ENCODE measurements at places on chromosomes 7 and 10.

DNA sequence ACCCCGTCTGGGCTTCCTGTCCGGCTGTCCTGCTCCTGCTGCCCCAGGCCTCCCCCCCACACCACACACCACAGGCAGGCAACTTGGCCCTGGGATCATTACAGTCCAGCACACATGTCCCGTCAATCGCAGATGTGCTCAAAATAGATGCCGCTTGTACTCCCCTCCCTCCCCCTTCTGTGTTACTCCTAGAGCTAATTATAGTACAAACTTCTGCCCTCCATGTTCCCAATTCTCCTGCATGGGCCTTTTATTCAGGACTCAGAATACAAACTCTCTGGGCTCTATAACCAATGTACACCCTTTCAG lies at the start of gene SYNPO2L:
Gene SYNPO2L (minus strand): TSS at position 40 of the 309 bp plus-strand sequence. CDS start 107 bp downstream, outside the sequence.
- no peak for DNase-seq

GRCh38 chr7:6393667-6394056 lies 54.1 kb downstream of the DAGLB start:
- no peak for DNase-seq

DNA sequence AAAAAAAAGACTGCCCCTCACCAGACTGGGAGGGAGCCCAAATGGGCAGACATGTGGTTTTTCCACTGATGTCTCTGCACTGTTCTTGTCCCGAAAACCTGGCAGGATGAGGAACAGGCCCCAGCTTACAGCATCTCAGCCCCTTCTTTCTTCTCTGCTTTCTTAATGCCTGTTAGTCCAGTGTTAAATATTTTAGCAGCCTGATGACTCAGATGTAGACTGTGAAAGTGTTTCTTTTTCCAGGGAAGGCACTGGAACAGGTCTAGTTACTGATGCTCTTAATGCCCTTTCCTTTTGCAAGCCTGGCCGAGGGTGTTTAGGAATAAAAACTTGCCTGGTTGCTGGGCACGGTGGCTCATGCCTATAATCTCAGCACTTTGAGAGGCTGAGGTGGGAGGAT lies 107.7 kb downstream of the TACC2 start:
- no peak for DNase-seq

GRCh38 chr10:113858541-113858940 lies 4.1 kb downstream of the NHLRC2 start:
- no peak for DNase-seq

GRCh38 chr10:101693651-101693977 lies 1.4 kb downstream of the FBXW4 start:
- no peak for DNase-seq

GRCh38 chr10:50529660-50530059 lies 94.1 kb downstream of the SGMS1 start:
- no peak for DNase-seq

DNA sequence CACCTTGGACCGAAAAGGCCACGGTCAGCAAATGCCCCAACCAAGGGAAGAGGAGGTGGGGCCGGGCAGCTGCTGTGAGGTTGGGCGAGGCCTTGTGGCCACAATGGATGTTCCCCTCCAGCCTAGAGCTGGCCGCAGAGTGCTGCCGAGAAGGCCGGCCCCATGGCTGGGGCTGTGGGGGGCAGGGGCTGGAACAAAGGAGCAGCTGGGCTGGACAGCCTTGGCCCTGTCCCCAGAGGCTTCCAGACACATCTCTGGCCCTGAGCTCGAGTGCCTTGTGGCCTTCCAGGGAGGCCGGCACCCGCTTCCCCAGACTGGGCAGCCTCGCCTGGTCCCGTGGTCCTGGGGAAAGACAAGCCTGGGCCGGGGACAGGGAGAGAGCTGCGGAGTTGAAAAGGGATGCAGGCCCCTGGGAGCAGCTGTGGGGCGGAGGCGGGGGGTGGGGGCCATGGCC lies 88.0 kb downstream of the PDGFA start:
- no peak for DNase-seq

DNA sequence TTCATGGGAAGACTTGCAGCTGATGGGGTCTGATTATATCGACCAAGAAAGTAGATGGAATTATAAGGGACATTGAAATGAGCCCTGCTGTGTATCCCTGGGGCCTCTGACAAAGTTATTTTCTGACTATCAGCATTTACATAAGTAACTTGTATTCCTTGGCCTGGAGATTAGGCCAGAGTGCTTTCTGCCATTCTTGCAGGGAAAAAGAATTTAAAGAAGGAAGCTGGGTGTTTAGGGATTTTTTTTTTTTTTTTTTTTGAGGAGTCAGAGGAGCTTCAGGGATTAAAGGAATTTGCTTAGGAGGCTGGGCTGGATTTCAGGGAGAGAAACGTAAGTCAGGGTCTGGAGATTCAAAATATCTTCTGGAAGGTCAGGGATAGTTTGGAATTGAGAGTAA lies 4.6 kb downstream of the SPAM1 start:
- DNase-seq, result no peak

- DNase-seq, result no peak
Measured at GRCh38 chr10:132939957-132940790, 2.2 kb downstream of the CFAP46 start.

DNA sequence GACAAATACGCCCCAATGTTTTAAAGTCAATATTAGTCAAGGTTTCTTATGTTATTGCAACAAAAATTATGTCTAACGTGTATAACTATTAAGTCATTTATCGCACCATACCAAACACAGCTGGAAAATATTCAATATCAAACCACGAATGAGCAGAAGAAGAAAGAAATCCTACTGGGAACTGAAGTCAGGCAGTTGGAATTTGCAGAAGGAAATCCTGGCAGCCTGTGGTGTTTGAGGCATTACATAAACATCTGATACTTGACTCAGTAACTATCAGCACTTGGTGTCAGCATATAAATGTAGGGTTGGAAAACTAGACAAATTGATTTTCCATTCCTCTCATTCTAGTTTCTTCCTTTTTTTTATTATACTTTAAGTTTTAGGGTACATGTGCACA lies 83.4 kb upstream of the NUPR2 start:
- no peak for DNase-seq

DNA sequence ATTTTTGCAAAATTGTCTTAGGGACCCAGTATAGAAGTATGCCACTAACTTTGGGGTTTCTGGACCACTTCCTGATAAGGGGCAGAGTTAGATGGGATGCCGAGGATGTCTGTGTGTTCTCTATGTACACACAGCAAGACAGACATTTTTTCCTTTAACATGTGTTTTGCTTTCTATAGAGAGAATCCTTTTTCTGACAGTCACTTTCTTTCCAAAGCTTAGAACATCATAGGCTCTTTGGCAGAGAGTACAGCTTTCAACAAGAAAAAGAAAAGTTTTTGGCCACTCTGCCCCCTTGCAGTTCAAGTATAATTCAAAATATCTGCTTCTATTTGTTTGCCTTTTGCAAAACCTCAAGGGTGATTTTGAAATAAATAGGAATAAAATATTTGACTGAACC lies 44.1 kb downstream of the PAPSS2 start:
- DNase-seq, result no peak

GRCh38 chr7:154684666-154685563 lies 318.0 kb downstream of the PAXIP1 start:
- DNase-seq, result no peak

DNA sequence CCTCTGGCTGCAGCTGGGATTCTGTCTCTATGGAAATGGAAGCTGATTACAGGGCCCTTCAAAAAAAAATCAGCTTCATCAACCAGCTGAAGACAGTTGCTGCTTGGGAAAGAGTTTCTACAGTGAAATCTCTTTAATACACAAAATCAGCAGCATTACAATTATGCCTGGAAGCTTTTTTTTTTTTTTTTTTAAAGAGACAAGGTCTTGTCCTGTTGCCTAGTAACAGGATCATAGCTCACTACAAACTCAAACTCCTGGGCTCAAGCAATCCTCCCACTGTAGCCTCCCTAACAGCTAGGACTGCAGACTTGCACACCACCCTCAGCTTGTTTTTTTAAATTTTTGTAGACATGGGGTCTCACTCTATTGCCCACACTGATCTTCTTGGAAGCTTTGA lies 94.5 kb downstream of the OR13A1 start:
- DNase-seq, result no peak

GRCh38 chr10:77926566-77927401 lies at the start of gene DLG5:
Gene DLG5 (minus strand): TSS chr10:77926755. CDS start chr10:77926520, 235 bp downstream.
- no peak for DNase-seq

DNA sequence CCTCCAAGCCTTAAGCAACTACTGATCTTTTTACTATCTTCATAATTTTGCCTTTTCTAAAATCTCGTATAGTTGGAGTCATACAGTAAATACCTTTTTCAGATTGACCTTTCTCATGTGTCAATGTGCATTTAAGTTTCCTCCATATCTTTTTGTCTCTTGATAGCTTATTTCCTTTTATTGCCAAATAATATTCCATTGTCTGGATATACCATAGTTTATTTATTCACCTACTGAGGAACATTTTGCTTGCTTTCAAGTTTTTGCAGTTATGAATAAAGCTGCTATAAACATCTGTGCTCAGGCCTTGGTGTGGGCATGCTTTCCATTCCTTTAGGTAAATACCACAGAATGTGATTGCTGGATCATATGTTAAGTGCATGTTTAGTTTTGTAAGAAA lies 161.2 kb upstream of the GNAI1 start:
- no peak for DNase-seq

DNA sequence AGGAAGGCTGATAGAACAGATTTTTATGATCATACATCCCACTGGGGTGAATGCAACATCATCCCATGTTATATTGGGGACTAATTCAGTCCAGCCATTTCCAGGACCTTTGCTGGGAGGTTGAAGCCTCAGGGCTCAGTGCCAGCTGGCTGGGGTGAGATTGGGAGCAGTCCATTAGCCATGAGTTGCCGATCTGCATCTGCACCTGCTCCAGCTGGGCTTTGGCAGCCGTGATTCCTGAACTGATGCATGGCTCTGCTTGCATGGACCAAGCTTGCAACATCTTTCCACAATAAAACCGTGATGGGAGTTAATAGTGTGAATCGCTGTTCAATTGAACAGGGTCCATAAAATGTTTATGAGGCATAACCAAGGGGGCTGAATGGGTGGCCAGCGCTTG lies 346.9 kb downstream of the TYW1 start:
- DNase-seq, result no peak

GRCh38 chr7:41002741-41003610 lies 699.9 kb downstream of the INHBA start:
- no peak for DNase-seq

GRCh38 chr7:15857026-15857425 lies 170.5 kb upstream of the MEOX2 start:
- DNase-seq, result no peak

DNA sequence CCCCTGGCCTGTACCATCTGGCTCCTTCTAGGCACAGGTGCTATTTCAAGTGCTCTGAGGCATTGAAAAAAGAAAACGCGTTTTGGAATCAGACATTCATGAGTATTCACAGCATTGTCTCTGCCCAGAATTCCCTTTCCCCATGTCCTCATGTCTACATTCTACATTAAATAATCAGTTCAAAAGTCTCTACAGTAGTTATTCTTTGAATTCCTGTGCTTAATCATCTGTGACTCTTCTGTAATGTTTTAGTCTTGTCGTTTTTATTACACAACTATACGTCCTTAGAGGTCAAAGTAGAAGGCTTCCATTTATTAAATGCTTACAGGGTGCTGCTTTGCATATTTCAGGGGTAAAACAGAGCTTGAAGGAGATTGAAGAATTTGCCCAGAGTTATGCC lies 95.7 kb downstream of the BICC1 start:
- DNase-seq, result no peak

DNA sequence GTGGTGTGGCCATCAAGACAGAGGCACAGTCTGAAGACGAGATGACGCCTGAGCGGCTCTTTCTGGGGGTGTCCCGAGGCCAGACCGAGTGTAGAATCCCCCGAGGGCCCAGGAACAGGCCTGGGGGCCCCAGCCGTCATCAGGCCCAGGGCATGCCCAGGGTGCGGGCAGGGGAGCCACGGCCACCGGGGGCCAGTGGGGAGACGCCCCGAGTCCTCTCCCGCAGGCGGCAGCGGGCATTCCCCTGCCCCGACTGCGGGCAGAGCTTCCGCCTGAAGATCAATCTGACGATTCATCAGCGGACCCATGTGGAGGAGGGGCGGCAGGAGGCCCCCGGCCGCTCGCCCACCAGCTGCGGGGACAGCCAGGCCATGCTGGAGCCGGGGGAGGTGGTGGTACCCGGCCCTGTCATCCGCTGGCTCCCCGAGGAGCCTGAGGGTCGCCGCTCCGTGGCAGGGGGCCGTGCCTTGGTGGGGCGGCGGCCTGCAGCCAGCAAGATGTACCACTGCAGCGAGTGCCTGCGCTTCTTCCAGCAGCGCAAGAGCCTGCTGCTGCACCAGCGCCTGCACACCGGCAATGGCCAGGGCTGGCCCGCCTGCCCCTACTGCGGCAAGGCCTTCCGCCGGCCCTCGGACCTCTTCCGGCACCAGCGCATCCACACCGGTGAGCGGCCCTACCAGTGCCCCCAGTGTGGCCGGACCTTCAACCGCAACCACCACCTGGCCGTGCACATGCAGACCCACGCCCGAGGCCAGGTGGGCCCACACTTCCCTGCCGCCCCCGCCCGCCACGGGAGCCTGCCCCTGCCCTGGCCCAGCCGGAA lies 19.7 kb downstream of the ZNF783 start:
- DNase-seq, result no peak

DNA sequence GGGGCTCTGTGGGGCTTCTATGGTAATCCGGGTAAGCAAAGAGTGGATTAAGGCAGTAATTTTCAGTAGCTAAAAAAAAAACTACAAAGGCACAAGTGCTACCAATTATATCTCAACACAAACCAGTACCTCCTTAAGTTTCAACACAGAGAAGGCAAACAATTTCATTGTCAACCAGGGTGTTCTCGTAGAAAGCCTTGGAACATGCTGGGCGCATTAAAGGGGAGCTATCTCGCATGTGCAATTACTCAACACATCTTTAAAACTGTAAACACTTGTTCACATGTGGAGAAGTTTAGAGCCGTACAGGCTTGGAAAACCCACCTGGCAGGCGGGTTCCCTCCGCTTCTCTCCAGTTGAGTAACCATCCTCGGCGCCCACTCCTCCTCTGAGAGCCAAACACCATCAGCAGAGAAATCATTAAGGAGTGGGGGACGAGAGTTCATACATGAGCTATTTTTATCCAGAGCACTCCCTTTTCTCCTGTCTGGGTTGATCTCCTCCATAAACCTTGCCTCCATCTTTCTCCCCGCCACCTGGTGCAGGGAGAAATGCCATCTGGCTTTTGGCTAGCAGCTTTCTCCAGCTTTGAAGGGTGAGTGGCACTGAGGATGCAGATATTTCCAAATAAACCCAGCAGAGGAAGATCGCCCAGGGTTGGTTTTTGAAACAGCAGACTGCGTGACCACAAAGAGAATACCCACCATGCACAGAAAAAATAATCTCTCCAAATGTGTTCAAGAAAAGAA lies 287.1 kb downstream of the WDR11 start:
- DNase-seq, result no peak

GRCh38 chr10:116866987-116867595 lies 17.8 kb downstream of the ENO4 start:
- no peak for DNase-seq

DNA sequence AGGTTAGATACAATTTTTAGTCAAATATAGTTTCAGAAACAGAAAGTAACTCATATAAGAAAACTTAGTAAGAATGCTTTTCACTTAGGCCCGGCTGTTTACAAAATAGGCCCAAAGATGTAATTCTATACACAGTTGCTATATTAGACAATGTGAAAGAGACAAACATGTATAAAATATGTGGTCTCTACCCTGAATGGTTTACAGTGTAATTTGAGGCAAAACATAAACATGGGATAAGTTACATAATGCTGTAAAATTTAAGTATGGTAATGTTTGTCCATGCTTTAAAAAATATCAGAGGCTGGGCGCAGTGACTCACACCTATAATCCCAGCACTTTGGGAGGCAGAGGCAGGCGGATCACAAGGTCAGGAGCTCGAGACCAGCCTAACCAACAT lies 18.7 kb downstream of the KRIT1 start:
- DNase-seq, result no peak

Measured in activated CD4-positive, alpha-beta T cell treated with anti-CD3 and anti-CD28 coated beads, Interleukin-2, amount 50 U/mL, for 4 hours (primary cell).